ENCODE measurements at places on chromosomes 2 and 18.

DNA sequence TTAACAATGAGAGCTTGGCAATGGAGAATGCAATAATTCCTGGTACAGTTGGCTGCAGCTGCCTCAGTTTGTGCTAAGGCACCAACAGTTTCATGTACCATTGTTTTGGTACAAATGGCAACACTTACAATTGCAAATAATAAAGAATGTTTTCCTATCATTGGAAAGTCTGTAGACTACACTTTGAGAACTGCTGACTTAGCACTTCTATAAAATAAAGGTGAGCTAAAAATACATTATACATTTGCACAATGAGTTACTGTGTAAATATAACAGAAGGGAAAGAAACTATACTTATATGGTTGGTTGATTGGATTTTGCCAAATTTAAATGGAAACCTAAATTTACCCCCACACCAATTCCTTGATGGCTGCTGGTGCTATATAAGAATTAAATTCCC, 44.9 kb upstream of the TWSG1 start:
- DNase-seq: no peak

GRCh38 chr18:75249672-75250470, 39.3 kb downstream of the TSHZ1 start:
- DNase-seq: no peak

DNA sequence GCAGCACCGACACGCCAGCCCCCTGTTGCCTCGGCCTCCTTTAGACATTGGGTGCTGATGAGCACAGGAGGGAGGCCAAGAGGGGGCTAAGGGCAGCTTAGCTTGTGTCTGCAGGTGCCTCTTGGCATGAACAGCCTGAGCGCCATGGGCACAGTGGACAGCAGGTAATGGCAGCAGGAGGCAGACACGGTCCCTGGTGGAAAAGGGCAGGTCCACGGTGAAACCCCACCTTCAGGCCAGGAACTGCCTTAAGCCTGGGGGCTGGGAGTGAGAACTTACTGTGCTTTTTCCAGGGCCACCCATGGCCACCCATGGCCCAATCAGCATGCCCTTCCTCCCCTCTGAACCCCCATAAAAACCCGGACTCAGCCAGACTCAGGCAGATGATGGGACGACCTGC, 633.4 kb upstream of the TMEFF2 start:
- DNase-seq: no peak

GRCh38 chr18:79962835-79963657, 1.4 kb upstream of the HSBP1L1 start:
- no peak for DNase-seq

DNA sequence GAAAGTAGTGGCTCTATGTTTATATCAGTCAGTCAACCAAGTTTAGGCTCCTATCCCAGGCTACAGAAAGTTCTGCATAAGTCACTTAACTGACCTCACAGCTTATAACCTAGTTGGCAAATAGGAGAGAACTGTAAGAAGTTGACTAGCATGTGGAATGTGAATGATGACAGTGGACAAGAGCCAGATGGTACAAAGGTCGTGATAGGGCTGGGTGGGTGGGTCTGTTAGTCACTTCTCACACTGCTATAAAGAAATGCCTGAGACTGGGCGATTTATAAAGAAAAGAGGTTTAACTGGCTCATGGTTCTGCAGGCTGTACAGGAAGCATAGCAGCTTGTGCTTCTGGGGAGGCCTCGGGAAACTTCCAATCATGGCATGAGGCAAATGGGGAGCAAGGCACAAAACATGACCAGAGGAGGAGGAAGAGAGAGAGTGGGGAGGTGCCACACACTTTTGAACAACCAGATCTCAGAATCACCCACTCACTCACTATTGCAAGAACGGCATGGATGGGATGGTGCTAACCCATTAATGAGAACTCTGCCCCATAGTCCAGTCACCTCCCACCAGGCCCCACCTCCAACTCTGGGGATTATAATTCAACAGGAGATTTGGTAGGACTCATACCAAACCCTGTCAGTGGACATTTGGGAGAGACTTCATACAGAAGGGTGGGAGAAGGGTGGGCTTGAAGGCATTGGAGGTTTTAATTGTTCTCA, 68.8 kb downstream of the LTBP1 start:
- DNase-seq: peak; percentile 78

DNA sequence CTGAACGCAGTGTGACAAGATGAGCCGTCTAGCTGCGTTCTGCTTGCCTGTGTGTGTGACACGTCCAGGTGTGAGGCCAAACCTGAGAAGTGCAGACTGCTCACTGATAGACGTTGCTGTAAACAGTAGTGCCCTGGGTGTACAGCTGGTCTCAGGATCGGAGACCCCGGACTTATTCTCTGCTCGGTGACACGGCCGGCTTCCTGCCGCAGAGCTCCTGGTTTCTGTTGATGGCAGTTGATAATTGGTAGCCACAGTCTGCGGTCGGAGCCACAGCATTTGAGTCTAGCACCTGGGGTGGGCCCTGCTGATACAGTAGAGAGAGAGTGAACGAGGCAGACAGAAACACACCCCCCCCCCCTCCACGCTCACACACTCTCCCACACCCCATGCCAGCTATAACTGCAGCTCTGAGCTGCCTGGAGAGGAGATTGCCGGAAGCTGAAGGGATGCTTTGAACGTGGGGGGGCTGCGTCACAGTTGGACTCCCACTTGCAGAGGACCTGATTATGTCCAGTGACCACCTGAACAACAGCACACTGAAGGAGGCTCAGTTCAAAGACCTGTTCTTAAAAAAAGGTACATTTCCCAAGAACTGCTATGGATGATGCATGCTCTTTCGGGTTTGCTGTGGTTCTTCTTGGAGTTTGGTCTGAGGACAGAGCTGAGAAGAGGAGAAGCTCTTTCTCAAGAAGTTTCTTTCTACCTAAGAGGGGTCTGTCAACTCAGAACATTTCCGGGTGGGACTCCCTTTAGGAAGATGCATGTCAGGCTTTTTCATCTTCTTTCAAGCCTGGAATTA, 114.0 kb downstream of the FAM210A start:
- DNase-seq: no peak

DNA sequence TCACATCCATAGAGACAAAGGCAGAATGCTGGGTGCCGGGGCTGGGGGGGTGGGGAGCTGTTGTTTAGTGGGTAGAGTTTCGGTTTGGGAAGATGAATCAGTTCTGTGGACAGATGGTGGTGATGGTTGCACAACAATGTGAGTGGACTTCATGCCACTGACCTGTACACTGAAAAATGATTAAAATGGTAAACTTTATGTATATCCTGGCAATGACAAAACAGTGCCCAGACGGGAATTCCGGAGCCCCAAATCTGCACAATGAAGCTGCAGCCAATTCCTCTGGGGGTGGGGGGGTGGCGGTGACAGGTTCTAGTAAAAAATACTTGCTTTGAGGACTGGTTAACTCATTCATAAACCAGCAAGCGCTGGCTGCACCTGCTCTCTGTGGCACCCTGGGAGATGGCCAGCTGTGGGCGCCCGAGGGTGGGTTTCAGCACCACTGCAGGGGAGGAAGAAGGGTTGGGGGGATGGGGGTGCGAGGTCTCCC, 81.8 kb upstream of the HPCAL1 start:
- peak; percentile 33 for DNase-seq
